ENCODE measurements at places on chromosomes 7 and 10. TPM values are rescaled to one million over a fixed set of nuclear protein-coding genes. Genes with fewer than 3 reads are reported as not detected.

- DNase-seq: no peak
Measured at GRCh38 chr7:111788286-111789047, 226.2 kb upstream of the IMMP2L start.

DNA sequence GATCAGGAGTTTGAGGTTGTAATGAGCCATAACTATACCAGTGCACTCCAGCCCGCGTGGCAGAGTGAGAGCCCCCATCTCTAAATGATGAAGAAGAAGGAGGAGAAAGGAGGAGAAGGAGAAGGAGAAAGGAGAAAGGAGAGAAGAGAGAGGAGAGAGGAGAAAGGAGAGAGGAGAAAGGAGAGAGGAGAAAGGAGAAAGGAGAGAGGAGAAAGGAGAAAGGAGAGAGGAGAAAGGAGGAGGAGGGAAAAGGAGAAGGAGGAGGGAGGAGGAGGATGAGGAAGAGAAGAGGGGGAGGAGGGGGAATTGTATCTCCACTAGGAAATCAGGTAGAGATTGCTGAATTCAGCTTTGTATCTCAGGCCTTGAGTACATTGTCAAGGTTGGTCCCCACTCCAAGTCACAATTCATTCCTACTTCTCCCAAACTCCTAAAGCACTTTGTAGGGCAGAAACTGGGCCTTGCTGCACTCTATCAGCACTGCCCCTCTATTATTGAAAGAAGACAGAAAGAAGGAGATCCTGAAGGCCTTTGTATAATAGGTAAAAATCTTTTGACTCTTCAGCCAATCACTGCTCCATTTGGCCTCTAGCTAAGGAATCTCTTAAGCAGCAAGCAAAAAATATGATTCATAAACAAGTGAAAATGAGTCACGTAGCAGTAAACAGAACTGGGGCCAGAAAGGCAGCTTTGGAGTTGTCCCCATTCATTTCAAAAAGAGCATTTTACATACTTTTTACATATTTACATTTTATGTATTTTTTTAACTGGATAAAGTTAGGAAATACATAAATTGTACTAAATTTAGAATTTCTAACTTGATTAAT is 178.0 kb downstream of the IMMP2L start:
- no peak for DNase-seq

JCAD gene
- total RNA-seq: 34.1 TPM

SPACDR gene
- not detected for total RNA-seq

PON1 gene
- total RNA-seq: not detected

DNA sequence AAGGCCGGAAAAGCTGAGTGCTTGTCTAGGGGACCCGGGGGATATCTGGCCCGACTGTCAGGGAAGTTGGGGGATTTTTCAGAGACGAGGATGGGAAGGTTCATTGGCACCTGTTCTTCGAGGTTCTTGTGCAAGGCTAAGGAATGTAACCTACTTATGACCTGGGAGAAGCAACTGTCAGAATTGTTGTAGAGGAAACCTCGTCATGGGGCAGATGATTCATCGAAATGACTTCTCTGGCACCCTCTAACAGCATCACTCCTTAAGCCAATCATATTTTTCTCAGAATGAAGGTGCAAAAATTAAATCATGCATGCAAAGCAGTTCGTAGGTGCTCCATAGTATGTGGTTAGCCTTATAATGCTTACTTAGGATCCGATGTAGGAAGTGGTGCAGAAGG is 58.6 kb downstream of the PLXDC2 start:
- DNase-seq: no peak

GRCh38 chr7:124765401-124766352 is at the start of gene GPR37:
TSS of gene GPR37 (minus strand) at chr7:124765792. CDS start at chr7:124764976, 816 bp downstream.
- DNase-seq: no peak

SLC25A28 gene
- 17.5 TPM for total RNA-seq

DNA sequence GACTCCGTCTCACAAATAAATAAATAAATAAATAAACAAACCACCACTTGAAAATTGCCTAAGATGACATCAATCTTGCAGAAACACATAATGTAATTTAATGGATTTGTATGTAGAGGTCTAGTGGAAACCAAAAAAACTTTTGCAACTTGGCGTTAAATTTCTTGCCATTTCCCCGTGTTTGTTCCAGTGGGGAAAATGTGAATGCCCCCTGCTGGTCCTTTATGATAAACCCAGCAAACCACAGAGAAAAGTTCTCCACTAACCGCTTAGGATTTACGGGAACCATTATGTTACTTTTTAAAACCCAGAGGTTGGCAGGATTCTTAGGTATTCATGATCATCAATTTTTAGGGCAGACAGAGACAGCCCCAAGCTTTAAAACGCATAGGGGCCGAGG is 32.5 kb downstream of the LAMB4 start:
- DNase-seq: no peak

DNA sequence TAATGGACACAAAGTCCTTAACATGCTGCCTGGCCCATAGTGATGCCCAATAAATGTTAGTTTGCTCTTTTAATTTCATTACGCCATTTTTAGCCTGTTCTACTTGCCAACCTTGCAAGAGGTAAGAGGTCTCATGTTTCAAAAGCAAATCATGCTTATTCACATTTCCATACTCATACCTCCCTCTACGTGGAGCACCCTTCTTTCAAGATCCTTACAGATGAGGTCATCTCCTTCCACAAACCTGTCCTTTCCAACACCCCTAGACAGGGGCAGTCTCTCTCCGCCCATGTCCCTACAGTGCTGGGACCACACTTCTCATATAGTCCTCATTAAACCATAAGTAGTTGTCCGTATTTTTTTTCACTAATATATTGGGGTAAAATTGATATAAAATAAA is 271.3 kb downstream of the FGFR2 start:
- no peak for DNase-seq

GRCh38 chr7:108181073-108181985 is 51.2 kb upstream of the LAMB4 start:
- DNase-seq: no peak

GRCh38 chr7:134763960-134764359 is 15.5 kb upstream of the CALD1 start:
- no peak for DNase-seq

RPEL1 gene
- total RNA-seq: not detected

GRCh38 chr7:111223802-111224253 is 132.9 kb downstream of the LRRN3 start:
- no peak for DNase-seq

R3HCC1L gene
- 5.2 TPM for total RNA-seq

- no peak for DNase-seq
Measured at GRCh38 chr7:150942001-150942590, 36.0 kb downstream of the KCNH2 start.

KIF5B gene
- 155 TPM for total RNA-seq

DNA sequence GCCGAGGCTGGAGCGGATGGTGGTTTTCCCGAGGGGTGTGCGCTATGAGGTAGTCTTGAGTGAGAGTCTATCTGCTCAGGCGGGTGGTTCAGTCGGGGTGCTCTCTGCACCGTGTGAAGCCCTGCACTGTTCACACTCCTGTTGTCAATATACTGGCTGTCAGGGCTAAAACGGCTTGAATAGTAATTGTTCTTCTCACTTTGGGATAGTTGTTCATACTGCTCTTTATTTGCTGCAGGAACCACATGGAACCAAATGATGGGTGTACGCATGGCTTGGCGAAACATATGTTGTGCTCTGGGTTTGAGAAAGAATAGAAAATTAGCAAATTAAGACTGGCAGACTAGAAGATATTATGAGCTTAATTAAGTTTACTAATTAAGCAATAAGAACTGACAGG is 432.5 kb downstream of the PARD3 start:
- DNase-seq: no peak

NACAD gene
- 5.9 TPM for total RNA-seq

PRKRIP1 gene
- 9.8 TPM for total RNA-seq

DNA sequence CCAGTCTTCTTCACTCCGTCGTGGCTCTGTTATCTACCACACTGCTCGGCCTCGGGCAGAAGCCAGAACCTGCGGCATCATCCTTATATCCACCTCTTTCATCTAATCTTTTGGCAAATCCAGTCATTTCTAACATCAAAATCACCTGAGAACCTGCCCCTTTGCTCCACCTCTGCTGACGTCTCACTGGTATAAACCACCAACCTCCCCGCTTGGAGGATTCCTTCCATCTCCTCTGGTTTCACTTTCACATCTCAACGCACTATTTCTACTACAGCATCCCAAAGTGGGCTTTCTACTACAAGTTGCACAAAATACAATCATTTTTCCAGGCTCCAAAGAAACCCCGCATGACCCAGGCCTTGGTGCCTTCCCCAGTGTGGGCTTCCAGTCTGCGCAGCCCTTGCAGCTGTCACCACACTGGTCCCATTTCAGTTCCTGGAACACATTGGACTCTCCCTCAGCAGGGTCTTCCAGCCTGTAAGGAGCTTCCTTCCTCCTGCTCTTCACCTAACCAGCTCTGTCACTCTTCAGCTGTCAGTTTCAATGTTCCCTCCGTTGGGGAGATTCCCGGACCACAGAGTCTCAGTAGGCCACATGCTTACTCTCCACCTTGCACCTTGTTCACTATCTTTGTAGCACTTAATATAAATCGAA is 85.0 kb downstream of the PRKCQ start:
- no peak for DNase-seq

DNA sequence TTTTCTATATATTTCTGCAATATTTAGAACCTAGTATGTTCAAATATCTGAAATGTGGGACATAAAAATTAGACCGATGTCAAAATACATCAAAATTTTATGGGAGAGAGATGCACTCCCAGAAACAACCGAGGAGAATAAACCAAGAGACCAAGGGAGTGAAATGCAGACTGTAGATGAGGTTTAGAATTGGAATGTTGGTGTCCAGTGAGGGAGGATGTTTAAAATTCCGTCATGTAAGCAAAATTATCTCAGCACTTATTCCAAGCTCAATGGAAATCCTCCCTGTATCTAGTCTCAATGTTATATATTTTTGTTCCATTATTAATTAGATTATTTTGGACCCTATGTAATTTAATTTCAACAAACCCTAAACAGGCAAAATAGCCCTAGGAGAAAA is 61.9 kb upstream of the MAGI2 start:
- no peak for DNase-seq

DNA sequence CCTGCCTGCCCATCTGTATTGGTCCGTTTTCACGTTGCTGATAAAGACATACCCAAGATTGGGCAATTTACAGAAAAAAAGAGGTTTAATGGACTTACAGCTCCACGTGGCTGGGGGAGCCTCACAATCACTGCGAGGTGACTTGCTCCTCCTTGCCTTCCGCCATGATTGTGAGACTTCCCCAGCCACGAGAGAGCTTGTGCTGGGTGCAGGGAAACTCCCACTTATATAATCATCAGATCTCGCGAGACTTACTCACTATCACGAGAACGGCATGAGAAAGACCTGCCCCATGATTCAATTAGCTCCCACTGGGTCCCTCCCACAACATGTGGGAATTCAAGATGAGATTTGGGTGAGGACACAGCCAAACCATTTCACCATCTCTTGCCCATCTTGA is 111.8 kb downstream of the MYL10 start:
- DNase-seq: no peak

BAMBI gene
- 61.1 TPM for total RNA-seq

DNA sequence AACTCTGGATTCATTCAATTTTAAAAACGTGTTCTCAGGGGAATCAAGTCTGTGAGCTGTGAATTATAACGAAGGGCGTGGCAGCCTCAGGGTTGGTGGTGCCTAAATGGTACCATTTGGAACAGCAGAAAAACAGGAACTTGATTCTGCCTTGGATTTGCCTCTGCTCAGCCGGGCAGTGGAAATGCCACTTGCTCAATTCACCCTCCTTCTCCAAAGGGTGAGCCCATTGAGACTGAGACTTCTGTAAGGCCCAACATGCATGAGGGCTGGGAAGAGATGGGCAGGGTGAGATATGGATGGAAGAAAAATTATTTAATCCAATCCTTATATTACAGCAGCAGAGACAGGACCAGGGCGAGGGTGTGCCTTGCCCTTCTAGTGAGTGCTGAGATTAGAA is 107.1 kb upstream of the HABP2 start:
- DNase-seq: no peak

DNA sequence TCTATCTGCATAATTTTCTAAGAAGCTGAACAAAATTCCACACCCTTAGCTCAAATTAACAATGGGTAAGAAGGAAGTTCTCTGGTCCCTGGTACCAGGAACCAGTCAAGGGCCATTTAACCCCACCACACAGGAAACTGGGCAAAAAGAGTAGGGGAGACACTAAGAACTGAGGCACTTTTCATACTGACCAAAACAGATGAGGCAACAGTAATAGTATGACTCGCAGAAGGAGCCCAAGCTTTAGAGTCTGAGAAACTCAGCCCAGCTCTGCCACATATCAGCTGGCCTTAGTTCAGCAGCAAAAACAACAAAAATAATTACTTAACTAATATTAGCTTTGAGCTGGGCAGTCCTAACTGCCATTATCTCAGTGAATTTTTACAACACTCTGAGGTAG is 221.2 kb downstream of the FAM107B start:
- DNase-seq: no peak

TAS2R5 gene
- total RNA-seq: 0.59 TPM

GRCh38 chr7:84790882-84791281 is 396.0 kb downstream of the SEMA3D start:
- no peak for DNase-seq

DNA sequence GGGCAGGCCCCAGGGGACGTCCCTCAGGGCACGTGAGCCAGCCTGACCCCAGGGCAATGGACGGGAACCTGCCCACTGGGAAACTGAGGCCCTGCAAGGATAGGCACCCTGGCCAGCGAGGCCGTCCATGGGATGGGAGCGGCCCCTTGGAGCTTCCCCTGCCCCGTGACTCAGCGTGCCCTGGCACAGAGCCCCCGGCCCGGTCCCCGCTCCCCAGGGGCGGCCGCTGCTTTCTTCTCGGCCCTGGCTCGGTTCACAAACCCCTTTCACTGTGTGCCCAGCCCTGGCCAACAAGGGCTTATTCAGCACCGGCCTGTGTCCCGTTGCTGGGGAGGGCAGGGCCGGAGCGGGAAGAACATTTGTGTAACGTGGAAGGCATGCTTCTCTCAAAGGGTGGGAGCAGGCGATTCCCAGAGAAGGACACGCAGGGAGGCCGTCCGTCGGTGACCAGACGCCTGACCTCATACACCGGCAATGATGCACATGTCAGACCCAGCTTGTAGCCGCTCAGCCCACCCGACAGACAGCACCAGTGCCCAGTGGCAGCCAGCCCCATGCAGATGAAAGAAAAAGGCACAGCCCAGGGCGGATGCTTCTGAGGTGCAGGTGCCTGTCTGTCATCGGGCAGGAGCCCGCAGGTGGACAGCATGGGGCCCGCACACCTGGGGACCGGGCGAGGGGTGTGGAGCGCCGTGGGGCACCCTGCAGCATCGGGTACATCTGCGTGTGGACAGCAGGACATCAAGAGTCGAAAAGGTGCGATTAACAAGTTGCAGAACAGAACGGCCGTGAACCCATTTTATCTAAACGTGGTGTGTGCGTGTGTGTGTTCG is 94.5 kb downstream of the PDGFA start:
- DNase-seq: no peak

All from right atrium auricular region (tissue), 2 donors.